ENCODE measurements at places on chromosomes 12 and 14. TPM values are rescaled to one million over a fixed set of nuclear protein-coding genes. Genes with fewer than 3 reads are reported as not detected.
A peak's percentile ranks its signal among the peaks of the same experiment; 100 is the strongest.

The DBX2 gene
- polyA plus RNA-seq = not detected

The KRT74 gene
- not detected for polyA plus RNA-seq

The ACVRL1 gene
- polyA plus RNA-seq = 10.1 TPM

The SERPINA6 gene
- polyA plus RNA-seq = 17.7 TPM

- H3K36me3 ChIP-seq = no peaks in the 10 kb centered on the region
- H3K27ac ChIP-seq = no peak overlapping the region
- no peaks in the 10 kb centered on the region for H3K27me3 ChIP-seq
- no peak overlapping the region for H3K4me3 ChIP-seq
- H3K4me1 ChIP-seq = no peaks in the 10 kb centered on the region
These were observed 34.0 kb downstream of the CIT start for GRCh38 chr12:119843100-119843499.

DNA sequence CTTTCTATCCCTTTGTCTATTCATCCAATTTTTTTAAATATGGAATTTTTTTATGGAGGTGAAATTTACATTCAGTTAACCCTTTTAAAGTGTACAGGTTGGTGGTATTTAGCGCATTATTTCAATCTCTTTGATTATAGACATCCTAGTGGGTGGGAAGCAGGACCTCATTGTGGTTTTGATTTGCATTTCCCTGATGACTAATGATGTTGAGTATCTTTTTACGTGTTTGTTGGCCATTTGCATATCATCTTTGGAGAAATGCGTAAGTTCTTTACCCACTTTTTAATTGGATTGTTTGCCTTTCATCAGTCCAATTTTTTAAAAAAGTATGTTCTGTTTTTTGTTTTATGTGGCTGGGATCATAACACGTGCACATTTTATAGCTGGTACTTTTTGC, 20.8 kb downstream of the PAPLN start:
- no peak overlapping the region for H3K27ac ChIP-seq
- no peak for DNase-seq
- no peaks in the 10 kb centered on the region for H3K4me1 ChIP-seq
- H3K27me3 ChIP-seq = no peaks in the 10 kb centered on the region
- H3K36me3 ChIP-seq = no peaks in the 10 kb centered on the region
- H3K4me3 ChIP-seq = no peak overlapping the region

DNA sequence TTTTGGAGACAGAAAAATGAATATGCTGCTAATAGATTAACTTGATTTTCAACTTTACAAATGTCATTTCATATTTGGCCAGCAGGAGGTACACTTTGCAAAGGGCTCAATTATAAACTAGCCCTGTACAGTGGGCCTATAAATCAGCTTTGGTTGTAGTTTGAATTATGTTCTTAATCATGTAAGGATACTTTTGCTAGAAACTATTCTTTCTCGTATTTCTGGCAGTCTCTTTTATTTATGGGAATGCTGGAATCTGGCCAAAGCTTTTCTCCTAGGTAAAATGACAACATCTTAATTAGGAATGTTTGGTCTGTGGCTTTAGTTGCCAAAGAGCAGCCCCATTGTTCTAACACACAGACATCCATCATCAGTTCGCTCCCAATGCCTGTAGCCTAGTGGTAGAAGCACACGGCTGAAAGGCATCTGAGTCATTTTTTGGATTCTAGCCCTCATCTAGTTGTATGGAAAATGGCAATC, 1322.3 kb upstream of the SEL1L start:
- H3K4me1 ChIP-seq = no peaks in the 10 kb centered on the region
- H3K27ac ChIP-seq = no peak overlapping the region
- no peak overlapping the region for H3K4me3 ChIP-seq
- H3K27me3 ChIP-seq = no peaks in the 10 kb centered on the region

- no peaks in the 10 kb centered on the region for H3K36me3 ChIP-seq
- peak; percentile 66 for DNase-seq
- no peak overlapping the region for H3K27ac ChIP-seq
- H3K27me3 ChIP-seq = no peaks in the 10 kb centered on the region
These were observed 96.2 kb downstream of the CIT start for GRCh38 chr12:119780786-119781434.

- H3K4me1 ChIP-seq = peaks cover 16% of the 10 kb centered on the region
- H3K27ac ChIP-seq = no peak overlapping the region
- DNase-seq = no peak
- no peaks in the 10 kb centered on the region for H3K27me3 ChIP-seq
- H3K36me3 ChIP-seq = no peaks in the 10 kb centered on the region
- no peak overlapping the region for H3K4me3 ChIP-seq
These were observed 2.3 kb downstream of the SLC48A1 start for GRCh38 chr12:47775100-47775911.

DNA sequence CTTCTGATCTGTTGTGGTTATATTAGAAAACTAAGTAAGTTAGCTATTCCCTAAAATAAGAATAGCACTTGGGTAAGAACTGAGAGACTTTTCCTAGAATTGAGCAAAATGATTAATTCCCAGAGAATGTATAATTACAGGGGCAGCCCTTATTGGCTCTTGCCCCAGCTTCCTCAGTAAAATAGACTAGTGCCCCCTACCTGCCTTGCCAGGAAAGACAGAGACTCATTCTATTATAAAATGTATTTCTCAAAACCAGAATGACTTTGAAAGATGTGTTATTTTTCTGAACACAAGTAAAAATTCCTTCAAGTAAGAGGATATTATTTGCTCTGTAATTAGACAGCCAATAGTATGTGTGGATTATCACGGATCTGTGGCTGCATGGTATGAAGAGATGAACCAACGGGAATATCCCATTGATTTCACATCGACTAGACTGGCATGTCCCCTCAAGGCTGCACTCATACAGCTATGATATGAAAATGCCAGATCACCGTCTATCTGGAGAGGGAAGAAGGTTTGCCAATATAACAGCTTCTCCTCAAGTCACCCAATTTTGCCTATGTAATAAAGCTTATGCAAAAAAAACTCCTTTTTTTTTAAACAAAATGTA, 7.4 kb upstream of the GLRX5 start:
- H3K4me3 ChIP-seq = no peak overlapping the region
- H3K36me3 ChIP-seq = no peaks in the 10 kb centered on the region
- no peaks in the 10 kb centered on the region for H3K27me3 ChIP-seq

DNA sequence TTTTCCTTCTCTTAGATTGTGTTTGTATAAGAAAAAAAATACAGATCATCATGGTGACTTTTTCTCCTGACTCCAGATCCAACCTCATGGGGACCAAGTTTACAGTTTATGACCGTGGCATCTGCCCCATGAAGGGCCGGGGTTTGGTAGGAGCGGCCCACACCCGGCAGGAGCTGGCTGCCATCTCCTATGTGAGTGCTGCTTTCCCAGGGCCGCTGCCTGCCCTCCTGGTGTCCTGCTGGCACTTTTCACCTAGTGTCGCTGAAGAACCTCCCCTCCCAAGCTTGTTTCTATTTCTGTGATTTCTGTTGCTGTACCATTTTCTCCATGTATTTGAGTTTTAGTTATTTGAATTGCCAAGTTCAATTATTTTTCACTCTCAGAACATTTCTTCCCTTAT, 24.8 kb upstream of the TEAD4 start:
- no peaks in the 10 kb centered on the region for H3K27me3 ChIP-seq
- peaks cover 29% of the 10 kb centered on the region for H3K36me3 ChIP-seq
- no peak overlapping the region for H3K4me3 ChIP-seq
- DNase-seq = no peak

DNA sequence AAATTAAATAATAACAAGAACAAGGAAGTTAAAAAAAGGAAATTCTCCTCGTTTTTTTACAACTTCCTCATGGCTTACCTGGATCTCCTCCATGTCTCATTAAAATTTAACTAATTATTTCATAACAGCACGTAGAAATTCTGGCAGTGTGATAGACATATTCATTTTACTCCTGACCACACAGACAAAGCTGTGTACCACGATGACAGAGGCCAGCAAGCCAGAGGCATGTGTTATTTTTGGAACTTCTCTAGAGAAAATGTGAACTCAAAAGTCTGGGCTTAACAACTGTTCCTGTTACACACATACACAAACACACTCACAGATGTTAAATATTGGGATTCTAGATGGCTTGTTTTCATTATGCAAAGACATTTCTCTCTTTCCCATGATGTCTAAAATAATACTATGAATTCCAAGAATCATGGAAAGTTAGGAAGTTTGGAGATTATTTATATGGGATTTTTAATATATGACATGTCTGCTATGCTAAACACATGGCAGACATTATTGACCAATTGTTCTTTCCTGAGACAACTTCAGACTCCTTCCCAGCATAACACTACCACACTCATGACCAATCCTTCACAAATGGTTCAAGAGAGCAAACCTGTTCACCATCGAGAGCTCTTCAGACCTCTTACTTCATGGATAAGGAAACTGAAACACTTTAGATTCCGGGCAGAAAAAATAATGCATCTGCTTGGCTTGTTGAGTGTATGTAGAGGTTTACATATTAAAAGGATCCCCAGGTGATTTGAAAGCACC, 158.7 kb downstream of the DACT1 start:
- H3K4me1 ChIP-seq = peaks cover 5% of the 10 kb centered on the region
- no peak for DNase-seq
- no peaks in the 10 kb centered on the region for H3K36me3 ChIP-seq
- no peak overlapping the region for H3K27ac ChIP-seq

DNA sequence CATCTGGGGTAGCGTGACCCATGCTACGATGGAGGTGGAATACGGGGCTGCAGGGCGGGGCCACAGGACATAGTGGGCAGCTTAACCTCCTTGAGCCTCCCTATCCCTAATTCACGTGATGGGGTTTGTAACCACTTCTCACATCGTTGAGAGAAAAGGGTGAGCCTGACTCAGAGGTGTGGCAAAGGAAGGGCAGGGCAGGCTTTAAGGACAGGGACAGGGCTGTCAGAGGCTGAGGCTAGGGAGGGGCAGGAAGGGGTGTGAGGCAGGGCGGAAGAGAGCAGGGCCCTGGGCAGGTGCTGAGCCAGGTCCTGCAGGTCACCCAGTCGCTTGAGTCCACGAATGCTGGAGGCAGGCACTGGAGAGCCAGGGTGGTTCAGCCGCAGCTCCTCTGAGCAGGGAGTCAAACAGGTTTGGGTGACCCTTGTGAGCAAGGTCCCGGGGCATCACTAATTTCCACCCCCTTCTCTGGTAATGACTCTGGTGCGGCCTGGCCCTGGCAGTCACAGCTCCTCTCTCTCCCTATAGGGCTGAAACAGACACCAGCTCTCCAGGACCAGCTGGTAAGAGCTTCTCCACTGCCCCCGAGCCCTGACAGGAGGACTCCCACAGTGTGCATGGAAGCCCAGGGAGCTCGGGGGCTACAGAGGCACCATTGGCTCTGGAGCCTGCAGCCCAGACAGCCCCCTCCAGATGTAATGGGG, 7.5 kb upstream of the AQP2 start:
- H3K36me3 ChIP-seq = no peaks in the 10 kb centered on the region
- no peaks in the 10 kb centered on the region for H3K27me3 ChIP-seq
- no peak overlapping the region for H3K27ac ChIP-seq
- no peaks in the 10 kb centered on the region for H3K4me1 ChIP-seq

GRCh38 chr12:5000204-5000603, 43.5 kb upstream of the KCNA5 start:
- no peaks in the 10 kb centered on the region for H3K36me3 ChIP-seq
- H3K27me3 ChIP-seq = no peaks in the 10 kb centered on the region
- no peaks in the 10 kb centered on the region for H3K4me1 ChIP-seq
- H3K4me3 ChIP-seq = no peak overlapping the region
- DNase-seq = no peak
- H3K27ac ChIP-seq = no peak overlapping the region

Measured in pancreas (tissue), 10 donors.